Adipocyte (in vitro differentiated cells): ENCODE measurements at places on chromosomes 3 and 15.

GRCh38 chr3:49175530-49175929, 4.1 kb downstream of the KLHDC8B start:
- DNase-seq: no peak

GRCh38 chr3:191566469-191566868, 105.5 kb downstream of the PYDC2 start:
- DNase-seq: peak; percentile 4

GRCh38 chr3:149474250-149474817, at the start of gene TM4SF4:
Gene TM4SF4, plus strand, starts transcription at chr3:149474697. Its CDS starts 181 bp downstream, at chr3:149474878.
- no peak for DNase-seq

DNA sequence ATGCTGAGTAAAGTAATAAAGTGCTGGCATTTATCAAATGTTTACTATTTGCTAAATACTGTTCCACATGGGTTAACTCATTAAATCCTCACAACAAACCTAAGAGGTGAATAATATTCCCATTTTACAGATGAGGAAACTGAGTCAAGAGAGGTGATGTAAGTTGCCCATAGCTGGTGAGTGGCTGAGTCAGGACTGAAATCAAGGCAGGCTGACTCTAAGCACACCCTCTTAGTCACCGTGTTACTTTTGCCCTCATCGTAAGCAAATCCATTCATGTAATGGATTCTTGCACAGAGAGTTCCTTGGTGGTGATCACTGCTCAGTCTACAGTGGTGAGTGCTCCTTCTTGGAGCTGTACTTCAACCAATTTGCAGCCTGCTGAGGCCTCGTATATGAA, 28.9 kb upstream of the PTX3 start:
- no peak for DNase-seq

- DNase-seq: no peak
These were observed 130.3 kb downstream of the MDFIC2 start for GRCh38 chr3:70182166-70182565.

- no peak for DNase-seq
These were observed 4.4 kb downstream of the ARHGAP31 start for GRCh38 chr3:119298565-119298941.

- DNase-seq: no peak
These were observed 436.4 kb downstream of the SHQ1 start for GRCh38 chr3:72411843-72412242.

- DNase-seq: no peak
These were observed 270.6 kb upstream of the RGMA start for GRCh38 chr15:93359425-93360131.

DNA sequence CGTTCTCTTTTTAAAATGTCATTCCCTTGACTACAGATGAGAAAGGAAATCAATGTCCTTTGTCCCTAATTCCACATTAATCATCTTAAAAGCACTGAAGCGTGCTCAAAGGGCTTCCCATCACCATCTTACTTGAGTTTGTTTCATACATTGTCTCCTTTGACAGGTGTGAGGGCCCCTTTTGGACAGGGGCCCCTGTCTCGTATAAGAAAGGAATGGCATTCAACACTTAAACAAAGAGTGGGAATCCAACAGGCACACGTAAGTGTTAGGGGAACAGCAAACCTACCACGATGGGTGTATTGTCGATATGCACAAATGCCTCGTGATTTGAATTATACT, 5.0 kb downstream of the SSUH2 start:
- DNase-seq: no peak

DNA sequence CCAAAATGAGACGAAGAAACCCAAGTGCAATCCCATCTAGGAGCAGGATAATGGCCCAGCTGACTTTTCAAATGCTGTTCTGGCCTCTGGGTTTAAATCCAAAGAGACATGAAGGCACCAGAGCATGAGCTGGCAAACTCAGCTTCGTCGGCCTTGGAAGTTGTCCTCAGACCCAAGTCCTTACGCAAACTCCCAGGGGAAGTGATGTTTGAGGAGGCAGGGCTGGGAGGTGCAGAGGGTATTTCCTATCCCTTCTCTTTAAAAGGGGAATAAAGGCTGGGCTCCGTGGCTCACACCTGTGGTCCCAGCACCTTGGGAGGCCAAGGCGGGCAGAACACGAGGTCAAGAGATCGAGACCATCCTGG, 68.9 kb upstream of the HERC1 start:
- no peak for DNase-seq

DNA sequence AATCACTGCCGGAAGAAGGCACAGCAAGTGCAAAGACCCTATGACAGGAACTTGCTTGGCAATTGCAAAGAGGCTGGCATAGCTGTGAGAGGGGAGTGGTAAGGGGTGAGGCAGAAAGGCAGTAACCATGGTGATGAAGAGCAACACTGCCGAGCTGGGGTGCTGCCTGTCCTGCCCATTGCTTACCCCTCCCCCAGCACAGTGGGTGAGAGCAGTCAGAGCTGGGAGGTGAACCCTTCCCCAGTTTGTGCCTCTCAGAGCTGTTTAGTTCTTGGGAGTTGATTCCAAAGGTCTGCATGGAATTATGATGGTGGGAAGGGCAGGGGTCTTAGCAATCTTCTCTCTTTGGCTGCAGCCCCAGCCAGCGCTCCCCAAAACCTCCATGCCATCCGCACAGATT, 8.8 kb downstream of the TYRO3 start:
- DNase-seq: no peak

DNA sequence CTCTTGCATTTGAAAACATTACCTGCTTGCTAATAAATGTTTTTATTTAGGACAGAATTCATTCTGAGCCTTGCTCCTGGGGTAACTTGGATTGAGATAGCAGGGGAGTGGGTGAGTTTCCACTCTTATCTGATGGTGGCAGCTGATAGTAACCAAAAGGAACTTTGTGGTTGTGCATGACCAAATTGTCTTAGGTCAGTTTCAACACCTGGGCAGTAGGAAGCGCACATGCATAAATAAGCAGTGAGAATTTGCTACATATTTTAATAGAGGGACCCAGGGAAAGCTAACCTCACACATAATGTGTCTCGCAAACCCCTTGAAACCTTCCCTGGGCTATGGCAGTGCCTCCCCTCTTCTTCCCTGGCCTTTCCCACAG, 65.4 kb upstream of the XCR1 start:
- DNase-seq: no peak

GRCh38 chr15:70145261-70145660, 47.5 kb upstream of the TLE3 start:
- no peak for DNase-seq

- no peak for DNase-seq
These were observed 11.8 kb downstream of the SLC12A8 start for GRCh38 chr3:125200731-125201139.

DNA sequence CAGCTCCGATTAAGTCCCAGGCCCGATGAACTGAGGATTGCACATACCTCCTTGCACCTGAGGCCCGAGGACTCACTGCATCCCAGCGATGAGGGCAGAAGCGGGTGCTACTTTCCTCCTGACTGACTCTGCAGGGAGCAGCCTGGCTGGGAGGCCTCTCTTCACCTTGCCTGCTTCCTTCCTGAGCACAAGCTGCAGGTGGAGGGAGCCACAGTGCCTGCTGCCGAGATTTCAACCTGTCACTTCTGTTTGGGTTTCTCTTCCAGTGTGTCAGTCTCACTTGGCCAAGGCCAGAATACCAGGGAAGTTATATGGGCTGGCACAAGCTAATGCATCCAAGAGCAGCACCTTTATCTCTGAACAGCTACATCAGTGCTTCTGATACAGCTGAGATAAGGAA, 185.4 kb downstream of the NTRK3 start:
- no peak for DNase-seq

GRCh38 chr15:59424616-59425015, 13.4 kb upstream of the FAM81A start:
- DNase-seq: no peak

- DNase-seq: peak; percentile 94
These were observed 45.6 kb upstream of the CSPG4 start for GRCh38 chr15:75758071-75758872.

DNA sequence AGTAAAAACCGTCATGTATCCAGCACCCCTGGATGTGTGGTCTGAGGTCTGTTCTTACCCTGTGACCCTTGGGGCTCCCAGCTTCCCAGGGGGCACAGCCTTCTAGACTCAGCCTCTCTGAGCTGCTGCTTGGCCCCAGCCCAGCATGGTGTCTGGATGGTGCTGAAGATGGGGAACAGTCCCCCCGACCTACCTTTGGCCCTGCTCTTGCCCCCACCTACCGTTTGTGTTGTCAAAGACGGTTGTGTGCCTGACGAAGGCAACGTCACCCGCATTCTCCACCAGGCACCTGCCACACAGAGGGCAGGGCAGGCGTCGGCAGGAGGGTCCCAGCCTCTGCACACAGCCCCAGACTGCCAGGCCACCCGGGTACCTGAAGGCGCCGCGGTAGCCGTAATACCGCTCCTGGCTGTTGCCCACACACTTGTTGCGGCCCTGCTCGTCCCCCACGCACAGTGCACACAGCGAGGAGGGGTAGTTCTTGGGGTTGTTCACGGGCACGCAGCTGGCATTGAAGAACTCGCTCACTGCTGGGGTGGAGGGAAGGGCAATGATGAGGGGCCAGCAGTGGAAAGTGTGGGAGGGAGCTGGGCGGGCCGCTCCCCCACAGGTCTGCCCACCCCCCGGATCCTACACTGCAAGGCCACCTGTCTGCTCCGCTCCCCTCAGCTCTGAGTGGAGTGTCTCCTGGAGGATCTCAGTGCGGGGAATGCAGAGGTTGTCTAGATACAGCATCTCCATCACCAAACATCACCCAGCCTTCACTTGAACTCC, 21.0 kb downstream of the MELTF start:
- no peak for DNase-seq

GRCh38 chr15:51952805-51953204, 18.8 kb downstream of the LEO1 start:
- no peak for DNase-seq

GRCh38 chr3:195101001-195101583, 169.9 kb downstream of the XXYLT1 start:
- DNase-seq: peak; percentile 48

- DNase-seq: no peak
These were observed 35.1 kb downstream of the CCDC54 start for GRCh38 chr3:107412376-107412775.

- DNase-seq: no peak
These were observed 34.8 kb downstream of the CCNL1 start for GRCh38 chr3:157125101-157125500.

- no peak for DNase-seq
These were observed 122.2 kb downstream of the ANXA2 start for GRCh38 chr15:60275624-60276023.

- no peak for DNase-seq
These were observed 531.4 kb downstream of the ZIC1 start for GRCh38 chr3:147940405-147941193.

DNA sequence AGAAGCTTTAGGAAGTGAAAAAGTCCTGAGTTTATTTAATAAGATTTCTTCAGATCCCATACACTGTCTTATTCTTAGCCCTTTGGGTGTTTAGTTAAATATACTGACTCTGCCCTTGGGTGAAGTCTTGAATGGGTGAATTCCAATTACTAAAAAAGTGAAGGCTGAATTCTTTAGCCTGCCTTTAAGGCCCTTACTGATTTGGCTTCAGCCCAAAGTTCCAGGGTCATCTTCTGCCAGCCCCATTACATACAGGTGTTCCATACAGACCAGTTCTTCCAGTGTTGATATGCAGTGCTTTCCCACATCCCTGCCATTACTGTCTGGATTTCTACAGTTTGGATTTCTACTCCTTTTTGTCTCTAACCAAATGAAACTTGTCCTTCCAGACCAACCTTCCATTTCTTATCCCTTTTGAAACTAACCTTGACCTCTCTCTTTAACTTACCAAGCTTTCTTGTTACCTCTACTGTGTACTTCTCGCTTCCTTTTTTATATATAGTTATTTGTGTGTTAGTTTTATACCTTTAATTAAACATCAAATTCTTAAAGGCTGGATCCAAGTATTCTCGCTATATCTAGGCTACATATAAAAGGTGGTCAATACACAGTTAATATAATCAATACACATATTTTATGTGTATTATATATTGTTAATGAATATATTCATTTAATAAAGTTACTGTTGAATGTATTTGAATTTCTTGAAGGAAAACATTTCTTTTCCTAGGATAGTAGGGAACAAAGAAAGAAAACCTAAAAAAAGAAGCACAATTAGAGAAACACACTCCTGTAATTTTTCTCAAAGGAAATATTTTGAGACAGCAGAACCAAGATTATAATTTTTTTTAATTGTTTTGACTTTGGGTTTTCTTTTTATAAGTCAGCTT, 15.0 kb downstream of the MBNL1 start:
- no peak for DNase-seq
